Urinary bladder (tissue), 4 donors: ENCODE measurements at places on chromosomes 2 and 18. TPM values are rescaled to one million over a fixed set of nuclear protein-coding genes. Genes with fewer than 3 reads are reported as not detected.

CARF gene
- 28.5 TPM for total RNA-seq

NR4A2 gene
- 2.9 TPM for total RNA-seq

KLHL30 gene
- total RNA-seq: 1.8 TPM

BMP10 gene
- total RNA-seq: not detected

AQP12B gene
- not detected for total RNA-seq

SERPINB3 gene
- 0.16 TPM for total RNA-seq

HOXD10 gene
- 14.1 TPM for total RNA-seq

DNA sequence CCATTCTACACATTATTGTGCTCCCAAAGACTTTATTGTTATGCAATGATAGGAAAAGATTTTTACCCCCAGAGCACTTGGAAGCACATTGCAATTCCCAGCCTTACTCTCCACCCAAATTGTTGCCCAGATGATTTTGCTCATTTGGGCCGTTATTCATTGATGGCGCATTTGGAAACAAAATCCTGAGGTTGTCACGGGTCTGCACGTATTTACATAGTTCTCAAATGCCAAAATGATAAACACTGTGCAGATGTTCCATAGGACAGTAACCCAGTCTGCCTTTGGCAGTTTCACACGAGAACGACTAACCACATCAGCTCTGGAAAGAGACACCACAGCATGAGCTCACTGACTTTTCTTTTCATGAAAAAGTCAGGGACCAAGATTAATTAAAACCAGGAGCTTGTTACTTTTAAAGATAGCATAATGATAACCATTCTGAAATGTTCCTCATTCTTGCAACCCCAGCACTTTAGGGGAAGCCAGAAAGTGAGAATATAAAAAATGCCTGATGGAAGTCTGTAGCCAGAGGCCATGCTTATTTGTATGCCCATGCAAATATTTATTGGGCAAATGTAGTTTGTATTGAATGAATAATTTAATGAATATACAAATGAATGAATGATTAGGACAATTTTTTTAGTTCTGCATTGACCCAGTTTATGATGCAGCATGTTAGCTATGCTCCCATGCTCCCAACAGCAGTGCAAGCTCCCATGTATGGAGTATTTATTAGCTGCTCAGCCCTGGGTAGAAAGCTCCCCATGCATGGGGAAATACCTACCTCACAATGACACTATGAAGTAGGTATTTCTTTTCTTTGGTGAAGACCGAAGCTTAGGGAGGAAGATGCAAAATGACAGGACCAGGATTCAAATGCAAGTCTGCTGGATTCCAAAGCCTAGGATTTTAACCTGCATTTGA, 84.6 kb downstream of the MAIP1 start:
- DNase-seq: peak; percentile 55

GRCh38 chr18:48805826-48806535, 144.8 kb downstream of the SMAD7 start:
- no peak for DNase-seq

- no peak for DNase-seq
These were observed 46.3 kb upstream of the VIT start for GRCh38 chr2:36650031-36650829.

GRCh38 chr18:57995331-57995730, 48.7 kb upstream of the NEDD4L start:
- DNase-seq: no peak

DNA sequence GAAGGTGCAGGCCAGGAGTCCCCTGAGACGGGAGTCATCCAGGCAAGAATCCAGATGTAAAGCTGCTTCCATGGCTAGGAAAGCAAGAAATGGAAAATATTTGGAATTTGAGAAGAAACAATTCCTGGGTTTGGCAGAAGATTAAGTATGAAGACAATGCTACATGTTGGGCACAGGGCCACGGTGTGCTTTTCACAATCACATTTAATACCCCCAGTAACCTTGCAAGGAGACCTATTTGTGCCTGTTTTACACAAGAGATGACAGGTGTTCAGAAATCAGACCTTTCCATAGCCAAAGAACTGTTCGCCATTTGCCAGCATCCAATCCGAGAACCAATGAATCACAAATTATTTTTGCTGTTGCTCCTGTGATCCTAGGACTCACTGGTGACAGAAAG, 50.5 kb downstream of the KCTD1 start:
- DNase-seq: no peak
